ENCODE measurements at places on chromosomes 2 and 18.
A peak's percentile ranks its signal among the peaks of the same experiment; 100 is the strongest.

DNA sequence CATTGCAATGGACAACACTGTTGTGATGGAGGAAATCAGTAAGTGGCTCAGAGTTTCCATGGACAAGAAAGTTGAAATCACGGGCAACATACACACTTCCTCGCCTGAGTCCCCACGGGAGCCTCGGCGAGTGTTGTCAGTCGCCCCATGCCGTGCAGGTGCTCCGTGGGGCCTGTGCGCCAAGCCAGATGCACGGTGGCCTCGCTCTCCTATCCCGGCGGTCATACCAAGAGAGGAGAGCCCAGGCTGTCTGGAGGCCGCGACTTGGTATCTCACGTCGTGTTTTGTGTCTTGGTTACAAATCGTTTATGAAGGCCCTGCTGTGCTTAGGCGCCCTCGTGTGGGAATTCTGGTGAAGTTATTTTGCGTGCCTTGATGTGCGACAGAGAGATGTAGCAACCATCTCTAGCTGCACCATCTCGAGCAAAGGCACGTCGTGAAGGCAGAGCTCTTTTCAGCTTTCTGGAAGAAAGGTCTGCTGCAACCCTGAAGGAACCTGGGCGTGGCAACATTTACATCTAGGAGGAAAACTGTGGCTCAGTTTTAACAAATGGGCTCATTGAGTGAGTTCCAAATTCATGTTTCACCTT lies 21.8 kb downstream of the ATG4B start:
- DNase-seq: no peak

- no peak for DNase-seq
These were observed 192.0 kb upstream of the ZEB2 start for GRCh38 chr2:144711630-144712549.

DNA sequence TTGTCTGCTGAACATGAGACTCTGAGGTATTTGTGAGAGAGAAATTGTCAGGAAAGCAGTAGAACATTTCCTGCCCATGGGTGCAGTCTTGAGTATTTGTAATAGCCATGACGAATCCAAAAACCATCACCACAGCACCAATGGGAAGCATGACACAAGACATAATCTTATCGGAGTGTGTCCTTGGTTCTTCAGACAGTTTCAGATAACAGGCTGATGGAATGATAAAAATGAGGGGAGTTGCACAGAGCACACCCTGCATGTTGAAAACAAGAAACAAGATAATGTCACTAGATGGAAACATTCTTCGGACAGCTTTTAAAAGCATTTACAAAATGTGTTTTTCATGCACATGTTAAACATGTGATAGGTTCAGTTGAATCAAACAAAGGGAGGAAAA lies 56.9 kb downstream of the SLC38A11 start:
- DNase-seq: no peak

DNA sequence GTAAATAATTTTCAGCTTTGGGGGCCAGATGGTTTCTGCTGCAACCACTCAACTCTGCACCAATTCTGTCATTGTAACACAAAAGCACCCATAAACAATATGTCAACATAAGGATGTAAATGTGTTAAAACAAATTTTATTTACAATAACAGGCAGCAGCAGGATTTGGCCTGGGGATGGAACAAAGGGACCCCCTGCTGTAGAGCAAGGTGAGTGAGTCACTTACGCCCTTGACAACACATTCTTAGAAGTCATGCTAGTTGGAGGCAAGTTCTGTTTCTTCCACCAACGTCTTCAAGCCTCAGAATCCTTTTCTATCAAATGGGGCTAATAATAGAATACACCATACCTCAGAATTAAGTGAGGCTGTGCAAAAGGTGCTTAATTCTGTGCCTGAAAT lies 610.2 kb upstream of the SYT4 start:
- no peak for DNase-seq

DNA sequence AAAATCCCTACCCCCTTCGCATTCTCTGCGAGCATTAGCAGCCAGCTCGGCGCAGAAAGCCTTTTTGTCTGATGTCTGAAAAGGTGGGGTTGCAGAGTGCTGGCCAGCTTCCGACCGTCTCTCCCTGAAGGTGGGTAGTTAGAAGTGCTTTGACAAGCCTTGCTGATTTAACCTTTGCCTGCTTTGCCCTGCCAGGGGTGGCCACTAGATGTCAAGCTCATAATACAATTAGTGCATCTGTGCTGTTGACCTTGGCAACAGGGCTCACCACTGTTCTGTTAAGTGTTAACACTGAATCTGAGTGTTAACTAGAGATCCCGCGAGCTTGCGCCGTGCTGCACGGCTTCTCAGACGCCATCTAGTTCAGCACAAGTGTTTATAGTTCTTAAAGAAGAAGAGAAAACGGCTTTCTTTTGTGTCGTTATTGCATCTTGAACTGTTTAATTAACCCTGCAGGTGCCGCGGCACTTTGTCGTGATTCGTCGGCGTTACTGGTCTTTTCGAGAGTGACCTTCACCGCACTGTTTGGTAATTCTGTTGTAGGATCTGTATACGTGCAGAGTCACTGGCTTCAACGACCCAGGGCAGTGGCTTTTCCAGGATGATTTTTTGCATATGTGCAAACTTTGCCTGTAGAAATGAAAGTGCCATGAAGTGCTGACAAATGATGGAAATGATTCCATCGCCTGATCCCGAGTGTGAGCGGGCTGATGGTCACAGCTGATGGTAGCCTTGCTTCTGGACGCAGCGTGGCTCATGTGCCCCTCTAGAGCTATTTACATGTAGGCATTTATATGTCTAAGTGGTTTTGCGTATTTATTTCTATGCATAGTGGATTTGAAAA lies 5.5 kb downstream of the SALL3 start:
- no peak for DNase-seq

DNA sequence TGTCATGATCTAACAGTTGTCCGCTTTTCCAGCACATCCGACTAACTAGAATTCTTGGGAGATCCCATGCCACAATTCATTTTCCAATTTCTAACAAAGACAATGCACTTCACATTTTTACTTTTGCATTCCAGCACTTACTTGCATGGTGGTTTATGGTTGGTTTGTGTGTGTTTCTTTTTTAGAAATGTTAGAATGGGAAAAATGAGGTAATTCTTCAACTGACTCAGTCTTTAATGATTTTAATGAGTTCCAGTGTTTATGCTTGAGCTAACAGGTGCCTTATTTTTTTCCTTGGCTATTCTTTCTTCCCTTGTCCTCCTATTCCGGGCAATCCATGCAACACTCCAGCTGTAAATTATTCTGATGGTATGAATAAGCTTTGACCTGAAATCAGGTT lies 46.4 kb downstream of the SLC8A1 start:
- DNase-seq: no peak

GRCh38 chr2:177692042-177692782 lies 299.6 kb downstream of the AGPS start:
- DNase-seq: no peak

- no peak for DNase-seq
These were observed 8.6 kb downstream of the ZNF638 start for GRCh38 chr2:71340176-71340575.

- no peak for DNase-seq
These were observed 387.2 kb downstream of the SOX11 start for GRCh38 chr2:6079405-6079804.

- DNase-seq: no peak
These were observed 12.0 kb upstream of the GYPC start for GRCh38 chr2:126643972-126644371.

- peak; percentile 60 for DNase-seq
These were observed 236.4 kb downstream of the ALPK2 start for GRCh38 chr18:58392324-58393000.

- peak; percentile 57 for DNase-seq
These were observed 29.5 kb downstream of the COL5A2 start for GRCh38 chr2:189150033-189150432.

GRCh38 chr2:158114516-158114915 lies 12.8 kb downstream of the UPP2 start:
- no peak for DNase-seq

DNA sequence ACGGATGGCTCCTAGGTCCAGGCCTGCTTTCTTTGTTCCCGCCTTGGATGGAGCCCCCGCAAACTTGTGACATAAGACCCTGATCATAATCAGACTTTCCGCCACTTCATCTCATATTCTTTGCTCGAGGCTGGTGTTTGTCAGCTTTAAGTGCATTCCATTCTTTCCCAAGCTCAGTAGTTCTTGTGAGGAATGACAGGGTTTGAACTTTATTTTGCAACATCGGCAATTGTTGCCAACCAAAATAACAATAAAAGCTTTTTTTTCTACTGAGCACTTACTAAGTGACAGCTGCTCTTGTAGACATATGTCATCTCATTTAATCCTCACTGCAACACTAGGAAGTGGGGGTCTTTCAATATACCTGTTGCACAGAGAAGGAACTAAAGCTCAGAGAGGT lies 178.8 kb upstream of the ST6GAL2 start:
- no peak for DNase-seq

- DNase-seq: no peak
These were observed 29.6 kb upstream of the DSC1 start for GRCh38 chr18:31192086-31192776.

DNA sequence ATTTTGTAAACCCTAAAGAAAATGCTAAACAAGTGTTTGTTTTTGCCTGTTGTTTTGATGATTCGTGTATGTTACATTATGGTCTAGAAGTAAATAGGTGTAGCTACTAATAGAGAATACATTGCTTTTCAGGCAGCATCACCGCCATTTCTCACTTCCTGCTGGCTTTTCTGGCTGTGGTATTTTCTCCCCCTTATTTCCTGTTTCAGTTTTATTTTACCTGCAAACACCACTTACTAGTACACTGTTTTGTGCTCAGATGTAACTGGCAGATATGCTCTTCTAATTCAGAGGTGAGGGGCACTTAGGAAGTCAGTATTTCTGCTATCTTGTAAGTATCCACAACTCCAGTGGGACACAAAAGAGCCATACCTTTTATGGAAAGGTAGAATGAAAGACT lies 38.1 kb upstream of the SLC3A1 start:
- DNase-seq: no peak

- DNase-seq: no peak
These were observed 208.9 kb downstream of the ZEB2 start for GRCh38 chr2:144310889-144311608.

- DNase-seq: no peak
These were observed 34.8 kb downstream of the PTPRM start for GRCh38 chr18:7601936-7602335.

- DNase-seq: no peak
These were observed 126.7 kb downstream of the STK39 start for GRCh38 chr2:168120730-168121129.

- no peak for DNase-seq
These were observed 6.6 kb downstream of the RMP24 start for GRCh38 chr18:35979112-35979511.

GRCh38 chr2:150432312-150432625 lies 55.2 kb downstream of the RND3 start:
- no peak for DNase-seq

GRCh38 chr2:102029405-102029804 lies 37.6 kb downstream of the IL1R2 start:
- DNase-seq: no peak
